ENCODE measurements at places on chromosomes 1 and 21. TPM values are rescaled to one million over a fixed set of nuclear protein-coding genes. Genes with fewer than 3 reads are reported as not detected.

DNA sequence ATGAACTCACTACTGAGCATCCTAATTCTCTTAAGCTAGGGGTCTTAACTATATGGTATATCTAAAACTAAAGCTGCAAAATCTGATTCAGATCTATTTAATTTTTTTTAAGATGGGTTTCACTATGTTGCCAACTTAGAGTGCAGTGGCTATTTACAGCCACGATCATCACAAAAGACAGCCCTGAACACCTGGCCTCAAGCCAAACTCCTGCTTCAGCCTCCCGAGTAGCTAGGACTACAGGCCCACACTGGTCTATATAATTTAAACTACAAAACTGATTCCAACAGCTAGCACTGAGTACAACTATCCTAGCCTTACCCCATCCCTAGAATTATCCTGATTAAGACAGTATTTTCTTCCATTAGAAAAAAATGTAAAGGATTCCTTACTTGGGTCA lies 37.1 kb downstream of the EIF4G3 start:
- no peak for DNase-seq
- H3K27me3 ChIP-seq: no peaks in the 10 kb centered on the region
- H3K4me3 ChIP-seq: no peak overlapping the region
- H3K4me1 ChIP-seq: no peaks in the 10 kb centered on the region

DNA sequence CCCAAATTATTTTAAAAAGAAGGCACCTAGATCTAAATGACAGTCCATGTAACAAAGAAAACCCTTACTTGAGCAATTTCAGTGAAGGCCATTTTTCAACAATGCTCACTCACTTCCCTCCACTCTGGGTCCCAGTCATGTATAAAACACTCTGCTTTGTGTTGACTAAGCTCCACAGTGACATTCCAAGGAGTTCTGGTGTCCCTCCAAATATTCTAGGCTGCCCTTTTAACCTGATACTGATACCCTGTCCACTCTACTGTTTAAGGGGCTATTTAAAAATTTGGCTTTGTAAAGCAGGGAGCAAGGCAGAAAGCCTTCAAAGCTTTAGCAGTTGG lies 73.6 kb downstream of the GNG12 start:
- H3K27me3 ChIP-seq: peaks cover 34% of the 10 kb centered on the region
- H3K4me1 ChIP-seq: no peaks in the 10 kb centered on the region
- H3K4me3 ChIP-seq: no peak overlapping the region
- H3K27ac ChIP-seq: no peak overlapping the region

DNA sequence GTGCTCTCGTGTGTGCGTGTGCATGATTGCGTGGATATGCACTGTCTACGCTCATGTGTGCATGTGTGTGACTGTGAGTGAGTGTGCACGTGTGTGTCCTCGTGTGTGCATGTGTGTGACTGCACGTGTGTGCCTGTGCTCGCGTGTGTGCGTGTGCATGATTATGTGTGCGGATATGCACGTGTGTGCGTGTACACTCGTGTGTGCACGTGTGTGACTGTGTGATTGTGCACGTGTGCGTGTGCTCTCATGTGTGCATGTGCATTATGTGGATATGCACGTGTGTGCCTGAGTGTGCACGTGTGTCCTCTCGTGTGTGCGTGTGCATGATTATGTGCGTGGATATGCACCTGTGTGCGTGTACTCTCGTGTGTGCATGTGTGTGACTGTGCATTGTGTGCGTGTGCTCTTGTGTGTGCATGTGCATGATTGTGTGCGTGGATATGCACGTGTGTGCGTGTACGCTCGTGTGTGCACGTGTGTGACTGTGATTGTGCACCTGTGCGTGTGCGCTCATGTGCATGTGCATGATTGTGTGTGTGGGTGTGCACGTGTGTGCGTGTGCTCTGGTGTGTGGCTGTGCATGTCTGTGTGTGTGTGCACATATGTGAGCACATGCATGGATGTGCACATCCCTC lies 2.2 kb downstream of the MMEL1 start:
- no peak for DNase-seq
- H3K4me1 ChIP-seq: no peaks in the 10 kb centered on the region
- no peaks in the 10 kb centered on the region for H3K36me3 ChIP-seq
- peaks cover 38% of the 10 kb centered on the region for H3K27me3 ChIP-seq

DNA sequence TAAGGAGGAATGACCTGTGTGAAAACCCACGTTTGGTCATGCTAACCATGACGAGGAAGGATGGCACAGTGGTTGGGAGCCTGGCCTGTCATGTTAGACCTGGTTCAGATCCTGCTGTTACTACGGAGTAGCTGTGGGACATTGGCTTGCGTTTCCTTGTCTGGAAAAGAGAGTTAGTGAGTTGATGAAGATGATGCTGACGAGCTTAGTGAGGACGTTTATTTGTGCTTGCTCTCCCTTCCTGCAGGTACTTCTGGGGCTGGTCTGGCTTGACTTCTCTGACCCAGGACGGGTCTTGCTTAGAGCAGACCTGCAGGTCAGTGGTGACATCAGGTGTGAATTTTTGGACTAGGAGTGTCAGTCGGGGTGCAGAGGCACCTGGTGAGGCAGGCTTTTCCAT lies 14.7 kb downstream of the GALNT2 start:
- peak overlapping the region; percentile 35 for H3K27ac ChIP-seq
- H3K27me3 ChIP-seq: peaks cover 9% of the 10 kb centered on the region
- DNase-seq: no peak
- H3K36me3 ChIP-seq: peaks cover 36% of the 10 kb centered on the region
- H3K4me1 ChIP-seq: peaks cover 62% of the 10 kb centered on the region
- H3K4me3 ChIP-seq: no peak overlapping the region

- no peak for DNase-seq
- no peaks in the 10 kb centered on the region for H3K36me3 ChIP-seq
- no peak overlapping the region for H3K4me3 ChIP-seq
- peaks cover 3% of the 10 kb centered on the region for H3K27me3 ChIP-seq
- H3K27ac ChIP-seq: no peak overlapping the region
These were observed 19.7 kb upstream of the COL24A1 start for GRCh38 chr1:86176226-86176625.

DNA sequence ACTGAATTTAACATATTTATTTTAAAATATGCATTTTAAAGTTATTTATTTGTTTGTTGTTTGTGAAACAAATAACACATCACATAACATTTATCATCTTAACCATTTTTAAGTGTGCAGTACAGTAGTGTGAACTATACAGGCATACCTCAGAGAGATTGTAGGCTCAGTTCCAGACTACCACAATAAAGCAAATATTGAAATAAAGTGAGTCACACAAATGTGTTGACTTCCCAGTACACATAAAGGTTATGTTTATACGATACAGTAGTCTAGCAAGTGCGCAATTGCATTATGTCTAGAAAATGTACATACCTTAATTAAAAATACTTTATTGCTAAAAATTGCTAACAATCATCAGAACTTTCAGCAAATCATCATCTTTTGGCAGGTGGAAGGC lies 739.4 kb upstream of the ADGRL4 start:
- no peaks in the 10 kb centered on the region for H3K36me3 ChIP-seq
- H3K4me1 ChIP-seq: no peaks in the 10 kb centered on the region
- H3K27me3 ChIP-seq: no peaks in the 10 kb centered on the region

DNA sequence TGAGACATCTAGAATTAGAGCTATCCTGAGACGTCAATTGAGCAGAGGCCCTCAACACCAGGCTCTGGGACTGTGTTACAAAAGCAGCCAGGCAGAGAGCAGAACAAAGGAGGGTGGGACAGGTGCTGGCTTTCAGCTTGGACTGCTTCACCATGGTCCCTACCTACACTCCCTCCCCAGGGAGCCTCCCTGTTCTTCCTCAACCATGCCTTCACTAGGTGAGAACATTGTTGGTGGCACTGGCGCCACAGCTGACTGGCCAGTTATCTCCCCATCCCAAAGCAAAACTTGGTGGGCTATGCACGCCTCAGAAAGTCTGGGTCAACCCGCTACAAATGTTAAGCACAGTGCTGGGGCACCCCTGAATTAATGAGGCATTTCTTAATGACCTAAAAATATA lies 87.8 kb downstream of the NMNAT2 start:
- no peaks in the 10 kb centered on the region for H3K36me3 ChIP-seq
- no peaks in the 10 kb centered on the region for H3K4me1 ChIP-seq
- peaks cover 45% of the 10 kb centered on the region for H3K27me3 ChIP-seq
- no peak overlapping the region for H3K27ac ChIP-seq

- H3K4me3 ChIP-seq: no peak overlapping the region
- DNase-seq: no peak
- peaks cover 9% of the 10 kb centered on the region for H3K4me1 ChIP-seq
- peaks cover 22% of the 10 kb centered on the region for H3K36me3 ChIP-seq
- no peaks in the 10 kb centered on the region for H3K27me3 ChIP-seq
These were observed 19.8 kb downstream of the UTS2 start for GRCh38 chr1:7833035-7833434.

DNA sequence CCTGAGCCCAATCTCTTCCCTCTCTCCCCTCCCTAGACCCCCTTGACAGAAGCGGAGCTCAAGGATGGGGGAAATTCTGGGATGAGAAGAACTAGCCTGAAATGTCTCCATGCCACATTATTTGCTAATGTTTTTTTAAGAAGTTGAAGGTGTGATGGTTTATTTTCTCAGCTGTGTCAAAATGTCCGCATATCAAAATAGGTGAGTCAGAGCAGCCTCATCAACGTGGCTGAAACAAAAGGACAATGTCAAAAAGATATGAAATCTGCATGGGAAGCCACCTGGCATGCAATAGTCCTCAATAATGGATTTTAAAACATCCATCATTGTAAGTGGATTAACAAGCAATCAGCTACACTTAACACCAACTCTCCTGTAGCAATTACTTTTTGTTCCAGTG lies 101.4 kb downstream of the BEND5 start:
- H3K4me3 ChIP-seq: no peak overlapping the region
- H3K4me1 ChIP-seq: peaks cover 2% of the 10 kb centered on the region
- H3K36me3 ChIP-seq: no peaks in the 10 kb centered on the region
- H3K27me3 ChIP-seq: peaks cover 26% of the 10 kb centered on the region

GRCh38 chr21:43982489-43983078 lies 29.5 kb upstream of the TRAPPC10 start:
- peaks cover 25% of the 10 kb centered on the region for H3K4me1 ChIP-seq
- H3K27me3 ChIP-seq: no peaks in the 10 kb centered on the region
- peaks cover 5% of the 10 kb centered on the region for H3K36me3 ChIP-seq
- DNase-seq: no peak
- no peak overlapping the region for H3K4me3 ChIP-seq

GRCh38 chr1:63498106-63498505 lies 24.9 kb downstream of the ITGB3BP start:
- H3K27me3 ChIP-seq: no peaks in the 10 kb centered on the region
- no peak overlapping the region for H3K4me3 ChIP-seq
- no peak for DNase-seq
- no peak overlapping the region for H3K27ac ChIP-seq
- peaks cover 34% of the 10 kb centered on the region for H3K36me3 ChIP-seq
- H3K4me1 ChIP-seq: peaks cover 4% of the 10 kb centered on the region

DNA sequence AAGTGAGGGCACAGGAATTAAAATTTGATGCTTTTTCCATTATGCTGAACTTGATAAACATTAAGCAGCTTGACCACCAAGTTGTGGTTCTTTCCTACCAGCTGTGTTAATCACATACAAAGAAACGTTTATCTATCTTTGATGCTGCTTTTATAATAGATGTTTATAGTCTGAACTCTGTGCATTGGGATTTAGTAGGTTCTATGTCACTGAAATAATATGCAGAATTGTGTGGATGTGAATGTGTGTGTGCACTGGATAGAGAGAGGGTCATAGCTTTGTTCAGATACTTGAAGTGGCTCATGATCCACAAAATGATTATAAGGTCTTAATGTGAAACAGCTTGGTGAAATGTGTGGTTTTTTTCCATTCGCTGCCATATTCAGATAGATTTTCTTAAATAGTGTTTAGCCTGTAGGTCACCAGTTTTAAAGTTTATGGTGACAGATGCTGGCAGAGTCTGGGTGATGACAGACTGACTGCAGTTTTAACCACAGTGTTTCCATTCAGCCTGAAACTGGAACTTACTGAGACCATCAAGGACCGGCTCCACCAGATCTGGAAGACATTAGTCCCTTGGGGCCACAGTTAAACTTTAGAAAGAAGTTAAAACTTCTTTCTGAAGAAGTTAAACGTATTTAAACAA lies 10.2 kb downstream of the DDI2 start:
- no peaks in the 10 kb centered on the region for H3K27me3 ChIP-seq
- DNase-seq: peak; percentile 11
- no peak overlapping the region for H3K4me3 ChIP-seq
- peaks cover 40% of the 10 kb centered on the region for H3K36me3 ChIP-seq

GRCh38 chr1:85611425-85611824 lies 30.9 kb downstream of the CCN1 start:
- H3K27ac ChIP-seq: no peak overlapping the region
- H3K4me1 ChIP-seq: no peaks in the 10 kb centered on the region

GRCh38 chr1:95384567-95384966 lies 150.6 kb downstream of the RWDD3 start:
- H3K27ac ChIP-seq: no peak overlapping the region
- no peaks in the 10 kb centered on the region for H3K36me3 ChIP-seq
- H3K4me3 ChIP-seq: no peak overlapping the region
- H3K27me3 ChIP-seq: no peaks in the 10 kb centered on the region
- peak; percentile 9 for DNase-seq

Gene KISS1
- total RNA-seq: not detected

Gene TTC34
- total RNA-seq: 0.58 TPM

Gene FMO1
- total RNA-seq: not detected

Gene CACNA1S
- total RNA-seq: not detected

Gene FTCD
- 0.43 TPM for total RNA-seq

Measured in activated naive CD8-positive, alpha-beta T cell treated with anti-CD3 and anti-CD28 coated beads for 36 hours (primary cell).